Cerebellar cortex (tissue), 1 donor: ENCODE measurements at places on chromosomes 7 and 10.

DNA sequence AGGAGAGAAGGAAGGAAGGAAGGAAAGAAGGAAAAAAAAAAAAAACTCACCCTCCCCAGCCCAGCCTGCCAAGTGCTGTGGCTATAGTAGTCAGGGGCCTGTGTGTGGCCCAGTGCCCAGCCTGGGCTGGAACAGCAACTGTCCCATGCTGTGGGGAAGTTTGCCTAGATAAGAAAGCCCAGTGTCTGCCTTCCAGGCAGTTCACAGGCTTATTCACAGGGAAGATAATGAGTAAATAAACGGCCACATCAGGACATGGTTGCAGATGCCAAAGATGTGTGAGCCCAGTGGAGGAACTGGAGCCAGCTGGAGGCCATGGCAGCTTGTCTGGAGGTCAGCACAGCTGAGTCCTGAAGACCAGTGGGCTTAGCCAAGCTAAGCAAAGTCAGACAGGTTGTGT lies 132.4 kb upstream of the FOXK1 start:
- peak; percentile 1 for DNase-seq

DNA sequence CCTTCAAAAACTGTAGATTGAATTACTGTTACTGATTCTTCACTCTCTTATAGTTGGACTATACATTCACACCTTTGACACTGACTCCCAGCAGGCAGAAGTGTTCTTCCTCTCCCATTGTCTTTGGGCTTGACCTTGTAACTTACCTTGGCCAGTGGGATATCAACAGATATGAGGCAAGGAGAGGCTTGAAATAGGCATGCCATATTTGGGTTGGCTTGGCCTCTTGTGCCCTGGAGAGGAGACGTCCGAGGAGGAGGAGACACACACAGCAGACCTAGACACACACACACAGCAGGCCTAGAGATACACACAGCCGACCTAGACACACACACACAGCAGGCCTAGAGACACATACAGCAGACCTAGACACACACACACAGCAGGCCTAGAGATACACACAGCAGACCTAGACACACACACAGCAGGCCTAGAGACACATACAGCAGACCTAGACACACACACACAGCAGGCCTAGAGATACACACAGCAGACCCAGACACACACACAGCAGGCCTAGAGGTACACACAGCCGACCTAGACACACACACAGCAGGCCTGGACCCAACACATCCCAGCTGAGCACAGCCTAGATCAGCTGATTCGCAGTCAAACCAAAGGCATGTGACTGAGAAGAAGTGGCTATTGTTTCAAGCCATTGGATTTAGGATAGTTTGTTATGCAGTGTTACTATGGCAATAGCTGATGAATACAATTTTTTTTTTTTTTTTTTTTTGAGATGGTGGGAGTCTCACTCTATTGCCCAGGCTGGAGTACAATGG lies 12.5 kb upstream of the GNA12 start:
- no peak for DNase-seq

GRCh38 chr7:45919231-45919784 lies 1.8 kb downstream of the IGFBP3 start:
- DNase-seq: no peak

GRCh38 chr10:28571265-28571664 lies 38.3 kb downstream of the WAC start:
- no peak for DNase-seq

DNA sequence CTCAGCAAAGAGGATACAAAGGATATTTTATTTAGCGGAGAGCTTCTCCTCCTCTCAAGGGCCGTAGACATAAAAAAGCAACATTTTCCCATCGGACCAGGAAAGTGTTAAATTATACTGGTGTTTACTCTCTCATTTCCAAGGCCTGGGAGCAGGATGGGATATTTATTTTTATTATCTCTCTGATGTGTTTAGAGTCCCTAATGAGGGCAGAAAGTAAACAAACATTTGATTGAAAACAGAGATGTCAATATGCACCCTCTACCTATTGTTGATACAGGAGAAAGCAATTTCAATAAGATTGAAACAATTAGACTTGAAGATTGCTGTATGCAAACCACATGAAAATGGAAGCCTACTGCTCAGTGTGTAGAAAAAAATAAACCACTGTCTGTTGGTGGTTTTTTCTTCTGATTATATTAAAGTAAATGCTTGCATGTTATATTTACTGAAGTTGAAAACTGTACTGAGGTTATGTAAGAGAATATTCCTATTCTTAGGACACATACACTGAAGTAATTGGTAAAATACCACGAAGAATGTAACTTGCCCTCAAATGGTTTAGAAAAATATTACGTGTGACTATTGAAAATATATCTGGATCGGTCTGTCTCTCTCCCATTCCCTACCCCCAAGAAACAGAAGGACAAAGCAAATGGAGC lies 59.3 kb downstream of the ATXN7L1 start:
- DNase-seq: no peak

- DNase-seq: no peak
Measured at GRCh38 chr7:68107968-68108367, 1111.3 kb downstream of the TYW1 start.

GRCh38 chr10:69269761-69270160 lies 8.5 kb upstream of the HK1 start:
- no peak for DNase-seq

DNA sequence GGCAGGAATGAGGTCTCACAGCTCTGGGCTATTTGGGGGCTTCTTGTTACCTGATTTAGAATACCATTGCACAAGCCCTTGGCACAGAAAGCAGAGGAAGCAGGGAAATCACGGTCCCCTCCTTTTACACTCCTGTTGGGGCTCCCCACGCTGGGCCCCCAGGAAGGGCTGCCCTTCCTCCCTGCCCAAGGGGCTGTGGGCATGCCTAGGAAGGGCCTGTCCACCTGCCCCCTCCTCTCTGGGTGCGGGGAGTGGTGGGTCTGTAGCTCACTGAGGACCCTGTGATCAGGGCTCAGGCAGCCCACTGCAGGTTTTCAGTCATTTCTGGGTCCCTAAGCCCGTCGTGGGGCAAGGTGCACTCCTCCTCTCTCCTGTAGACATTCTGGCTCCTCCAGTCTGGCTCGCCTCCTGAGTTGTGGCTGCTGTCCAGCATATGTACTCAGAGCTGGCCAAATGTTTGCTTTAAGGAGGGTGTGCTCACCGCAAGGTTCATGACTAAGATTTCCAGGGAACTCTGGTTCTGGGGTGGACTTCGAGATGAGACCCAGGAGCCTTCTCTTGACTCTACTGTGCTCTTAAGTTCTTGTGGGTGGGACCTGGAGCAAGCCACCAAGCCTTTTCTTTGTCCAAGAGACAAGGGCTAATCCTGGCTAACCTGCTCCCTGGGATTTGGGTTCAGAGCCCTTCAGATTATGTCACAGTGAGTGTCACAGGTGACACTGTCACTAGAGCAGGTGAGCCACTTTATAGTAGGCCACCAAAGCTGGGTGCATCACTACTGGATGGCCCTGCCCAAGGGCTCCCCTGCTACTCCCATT lies 56.0 kb downstream of the TACR2 start:
- peak; percentile 92 for DNase-seq

DNA sequence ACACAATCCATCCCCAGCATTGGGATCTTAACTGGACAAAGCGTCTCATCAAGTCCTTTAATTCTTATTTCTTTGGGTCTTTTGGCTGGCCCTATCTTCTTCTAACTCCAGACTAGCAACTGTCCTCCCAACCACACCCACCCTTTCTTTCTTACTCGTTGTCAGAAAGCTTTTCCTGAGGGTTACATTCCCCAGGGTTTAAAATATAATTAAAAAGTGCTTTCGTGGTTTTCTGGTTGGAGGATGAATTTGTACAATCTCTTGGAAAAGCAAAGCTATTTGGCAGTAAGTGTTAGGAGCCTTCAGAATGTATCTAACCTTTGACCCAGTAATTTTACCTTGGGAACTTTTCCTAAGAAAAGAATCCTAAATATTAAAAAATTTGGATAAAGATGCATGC lies 10.4 kb upstream of the ITGB8 start:
- no peak for DNase-seq

DNA sequence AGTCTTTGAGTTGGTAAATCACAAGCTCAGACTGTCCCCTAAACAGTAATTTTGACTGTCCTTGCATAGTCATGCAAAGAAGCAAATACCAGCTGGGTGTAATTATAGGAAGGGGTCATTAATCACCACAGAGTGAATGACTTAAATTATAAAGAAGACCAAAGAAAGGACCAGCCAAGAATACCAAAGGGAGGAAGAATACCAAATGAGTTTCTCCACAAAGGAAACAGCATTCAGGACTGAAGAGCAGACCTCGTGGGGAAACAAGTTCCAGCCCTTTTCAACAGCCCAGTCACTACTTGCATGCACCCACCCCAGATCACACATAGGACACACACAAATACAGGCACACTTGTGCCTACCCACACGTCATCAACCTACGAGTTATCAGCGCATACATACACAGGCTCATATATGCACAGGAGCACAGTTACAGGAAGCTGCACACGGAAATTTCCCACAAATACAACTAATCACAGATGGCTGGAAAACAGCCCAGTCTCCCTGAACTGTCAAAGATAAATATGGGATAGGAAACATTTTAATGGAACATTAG lies 77.6 kb downstream of the DENND2A start:
- no peak for DNase-seq

DNA sequence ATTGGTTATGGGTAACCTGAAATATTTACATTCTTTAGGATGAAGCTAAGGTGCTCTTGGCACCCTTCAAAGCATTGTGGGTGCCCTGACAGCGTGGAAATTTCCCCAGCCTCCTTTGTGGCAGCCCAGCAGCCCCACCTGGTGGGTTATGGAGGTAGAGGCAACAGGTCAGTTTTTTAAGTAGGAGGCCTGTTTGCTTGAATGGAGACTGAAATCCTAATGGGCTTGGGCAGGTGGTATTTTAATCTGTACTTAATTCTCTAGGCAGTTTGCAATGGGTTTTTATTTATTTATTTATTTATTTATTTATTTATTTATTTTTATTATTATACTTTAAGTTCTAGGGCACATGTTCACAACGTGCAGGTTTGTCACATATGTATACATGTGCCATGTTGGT lies 139.4 kb downstream of the EPC1 start:
- DNase-seq: peak; percentile 16

GRCh38 chr10:18483516-18484186 lies 167.7 kb downstream of the NSUN6 start:
- DNase-seq: no peak

- DNase-seq: no peak
Measured at GRCh38 chr7:70212281-70212680, 614.0 kb downstream of the AUTS2 start.

DNA sequence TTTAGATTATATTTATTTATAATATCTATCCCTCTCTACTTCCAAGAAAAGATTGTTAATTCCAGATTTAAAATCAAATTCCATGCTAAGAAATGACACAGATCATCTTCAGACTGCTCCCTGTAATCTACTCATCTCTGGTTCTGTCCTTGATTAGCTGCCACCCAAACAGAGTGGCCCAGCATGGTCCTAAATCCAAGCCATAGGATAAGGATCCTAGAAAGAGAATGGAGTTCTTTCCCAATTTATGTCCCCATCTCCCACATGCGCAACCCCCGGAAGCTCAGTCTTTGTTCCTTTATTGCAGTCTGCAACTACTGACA lies 23.4 kb upstream of the HDAC9 start:
- peak; percentile 16 for DNase-seq

DNA sequence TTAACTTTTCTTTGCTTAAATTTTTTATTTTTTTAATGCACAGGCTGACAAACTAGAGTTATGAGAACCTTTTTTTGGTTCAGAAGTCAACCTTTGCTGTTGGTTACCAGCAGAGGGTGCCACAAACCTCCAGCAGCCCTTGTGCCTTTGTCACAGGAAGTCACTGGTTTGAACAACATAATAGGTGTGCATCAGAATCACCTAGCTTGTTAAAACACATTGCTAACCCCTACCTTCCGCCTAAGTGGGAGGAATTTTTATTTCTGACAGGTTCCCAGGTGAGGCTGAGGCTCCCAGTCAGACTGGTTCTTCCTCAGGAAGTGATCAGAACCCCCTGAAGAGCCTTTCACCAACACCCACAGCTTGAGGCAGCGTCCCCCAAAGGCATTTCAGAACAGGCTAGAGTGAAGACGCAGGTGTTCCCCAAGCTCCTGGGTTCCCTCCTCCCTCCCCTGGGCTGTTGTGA lies 22.6 kb upstream of the VDAC2 start:
- peak; percentile 56 for DNase-seq

DNA sequence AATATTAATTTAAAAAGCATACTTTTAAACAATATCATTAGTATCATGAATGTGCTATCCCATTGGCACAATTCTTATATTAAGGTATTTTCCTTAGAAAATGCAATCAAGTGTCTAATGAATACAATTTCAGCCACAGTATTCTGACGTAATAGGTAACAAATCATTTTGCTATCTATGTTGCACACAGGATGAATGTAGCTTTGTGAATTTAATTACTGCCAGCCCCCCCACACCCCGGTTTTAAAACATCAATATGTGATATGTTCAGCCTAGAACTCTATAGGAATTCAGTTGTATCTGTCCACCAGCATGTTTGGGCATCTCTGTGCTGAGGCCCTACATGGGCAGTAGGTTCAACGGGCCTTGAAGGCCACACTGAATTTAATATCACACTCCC lies 274.6 kb downstream of the PLXDC2 start:
- DNase-seq: no peak

DNA sequence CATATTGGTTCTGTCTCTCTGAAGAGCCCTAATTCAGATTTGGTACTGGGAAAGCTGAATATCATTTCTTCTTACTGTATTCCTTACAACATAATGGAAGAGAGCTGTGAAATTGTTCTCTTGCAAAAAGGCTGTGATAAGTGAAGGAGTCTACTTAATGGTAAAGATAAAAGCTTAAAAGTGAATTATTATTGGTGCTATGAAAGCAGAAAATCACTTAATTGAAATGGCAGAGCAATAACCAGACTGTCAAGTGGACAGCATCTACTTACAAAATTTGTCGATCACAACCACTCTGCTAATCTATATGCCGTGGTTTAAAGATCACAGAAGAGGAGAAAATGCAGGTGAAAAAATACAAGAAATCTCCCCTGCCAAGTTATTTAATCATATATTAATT lies 264.7 kb upstream of the TEX47 start:
- no peak for DNase-seq

GRCh38 chr7:139582130-139582650 lies 58.7 kb downstream of the CLEC2L start:
- no peak for DNase-seq

- DNase-seq: peak; percentile 55
Measured at GRCh38 chr10:97025613-97026242, 160.0 kb downstream of the SLIT1 start.
